ENCODE measurements at places on chromosomes 4 and X. TPM values are rescaled to one million over a fixed set of nuclear protein-coding genes. Genes with fewer than 3 reads are reported as not detected.

Gene TBX22
- total RNA-seq, result 0.31 TPM

Gene TLR6
- total RNA-seq, result 0.63 TPM

Gene NAT8L
- 13.1 TPM for total RNA-seq

Gene OTC
- total RNA-seq, result not detected

Gene TMEM255A
- 2.2 TPM for total RNA-seq

All from parietal lobe (tissue), 2 donors.